ENCODE measurements at places on chromosomes 7 and 10.

DNA sequence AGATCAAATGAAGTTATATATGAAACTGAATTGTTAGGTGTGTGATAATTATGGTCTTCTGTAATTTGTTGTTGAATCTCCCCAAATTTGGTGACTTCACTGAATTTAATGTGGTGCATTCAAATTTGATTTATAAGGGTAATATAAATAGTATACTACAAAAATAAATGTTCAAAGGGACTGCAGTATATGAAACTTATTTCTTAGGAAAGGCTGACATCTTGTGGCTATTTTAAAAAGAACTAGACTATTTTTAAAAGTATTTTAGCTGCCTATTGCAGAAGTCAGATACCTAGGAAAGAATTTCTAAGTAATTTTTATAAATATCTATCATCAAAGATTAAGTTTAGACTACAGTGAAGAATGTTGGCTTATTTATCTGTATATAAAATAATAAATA, 36.6 kb downstream of the ATRNL1 start:
- peak; percentile 12 for DNase-seq

- DNase-seq: no peak
These were observed 168.4 kb upstream of the IMMP2L start for GRCh38 chr7:111730476-111731300.

GRCh38 chr10:633279-634245, 55.9 kb downstream of the DIP2C start:
- no peak for DNase-seq

DNA sequence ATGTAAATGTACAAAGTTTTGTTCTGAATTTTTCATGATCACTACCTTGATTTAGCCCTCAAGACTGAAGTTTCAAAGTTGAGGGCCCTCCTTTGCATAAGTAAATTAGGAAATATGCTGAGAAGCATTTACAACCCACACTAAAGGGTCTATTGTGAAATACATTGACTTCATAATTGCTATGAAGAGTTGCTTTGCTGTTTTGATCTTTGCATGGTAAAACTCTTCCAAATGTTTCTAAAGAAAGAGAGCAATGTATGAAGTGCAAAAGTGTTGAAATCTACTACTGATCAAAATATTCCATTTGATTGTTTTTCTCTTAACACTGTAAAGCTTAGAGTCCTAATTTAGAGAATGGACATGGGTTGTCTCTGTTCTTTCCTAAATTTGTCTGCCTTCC, 77.2 kb downstream of the C7orf25 start:
- no peak for DNase-seq

GRCh38 chr7:49618028-49618427, 155.4 kb upstream of the VWC2 start:
- no peak for DNase-seq

- no peak for DNase-seq
These were observed 221.4 kb downstream of the ADARB2 start for GRCh38 chr10:1515780-1516491.

DNA sequence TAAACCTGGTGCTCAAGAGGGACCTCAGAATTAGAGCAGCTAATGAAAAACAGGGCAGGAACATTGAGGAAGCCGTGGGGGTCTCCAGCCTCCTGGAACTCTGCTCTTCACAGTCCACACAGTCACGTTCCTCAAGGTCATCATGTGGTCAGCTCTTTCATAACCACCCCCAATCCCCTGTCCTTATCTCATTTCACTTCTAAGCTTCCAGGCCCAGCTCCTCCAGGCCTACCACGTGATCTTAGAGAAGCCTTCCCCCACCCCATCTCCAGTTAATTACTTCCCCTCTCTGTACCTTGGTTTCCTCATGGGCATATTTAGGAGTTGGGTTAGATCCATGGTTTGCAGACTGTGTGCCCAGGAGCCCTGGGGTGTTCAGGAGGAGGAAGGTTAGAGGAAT, 106.4 kb upstream of the TCF7L2 start:
- DNase-seq: no peak

- DNase-seq: no peak
These were observed 85.3 kb downstream of the LARP4B start for GRCh38 chr10:846126-846685.

DNA sequence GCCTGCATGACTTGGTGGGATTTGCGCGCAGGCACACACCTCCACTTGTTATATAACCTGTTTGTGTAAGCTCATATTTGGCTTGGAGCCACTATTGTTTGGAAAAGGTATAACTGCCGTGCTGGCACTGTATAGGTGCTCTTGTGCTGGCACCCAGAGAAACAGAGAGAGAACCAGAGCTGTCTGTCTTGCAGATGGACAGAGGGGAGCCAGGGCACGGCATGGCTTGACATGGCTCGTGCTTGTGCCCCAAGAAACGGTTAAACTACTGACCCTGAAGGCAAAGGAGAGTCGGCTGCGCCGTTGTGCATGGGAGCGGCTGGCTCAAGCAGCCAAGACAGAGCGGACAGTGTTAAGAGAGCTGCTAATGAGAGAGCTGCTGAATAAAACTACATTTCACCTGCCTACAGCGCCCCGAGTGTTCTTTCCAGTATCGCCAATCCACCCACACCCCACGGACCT, 23.2 kb downstream of the RAPGEF5 start:
- no peak for DNase-seq

- DNase-seq: no peak
These were observed 13.2 kb downstream of the ATE1 start for GRCh38 chr10:121914661-121915060.

DNA sequence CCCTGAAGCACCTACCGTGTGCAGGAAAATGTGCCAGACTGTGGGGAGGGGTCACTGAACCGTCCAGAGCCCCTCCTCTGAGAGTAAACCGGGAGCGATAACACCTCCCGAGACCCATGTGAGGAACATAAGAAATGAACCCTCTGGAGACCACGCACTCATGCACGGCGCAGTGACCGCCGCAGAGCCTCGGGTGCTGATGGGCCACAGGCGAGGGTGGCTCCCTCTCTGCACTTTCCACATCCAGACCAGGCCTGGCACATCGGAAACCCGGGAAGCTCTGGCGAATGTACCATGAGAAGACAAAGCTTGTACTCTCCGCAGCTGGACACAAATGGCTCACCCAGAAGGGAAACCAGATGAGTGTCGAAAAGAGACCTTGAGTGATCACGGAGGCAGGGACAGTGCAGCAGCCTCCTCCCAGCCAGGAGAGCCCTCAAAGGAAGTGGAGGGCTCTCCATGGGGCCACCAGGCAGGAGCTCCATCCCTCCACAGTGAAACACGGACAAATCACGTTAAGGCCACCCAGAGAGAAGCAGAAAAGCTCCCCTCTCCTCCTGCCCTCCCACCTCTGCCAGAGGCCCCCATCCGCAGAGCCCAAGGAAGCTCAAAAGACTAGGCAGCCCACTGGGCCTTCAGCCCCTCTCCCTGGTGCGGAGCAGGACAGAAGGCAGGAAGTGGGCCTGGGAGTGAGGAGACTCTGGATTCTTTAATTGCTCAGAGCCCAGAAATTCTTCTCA, 178.1 kb upstream of the PPP2R2D start:
- DNase-seq: no peak

DNA sequence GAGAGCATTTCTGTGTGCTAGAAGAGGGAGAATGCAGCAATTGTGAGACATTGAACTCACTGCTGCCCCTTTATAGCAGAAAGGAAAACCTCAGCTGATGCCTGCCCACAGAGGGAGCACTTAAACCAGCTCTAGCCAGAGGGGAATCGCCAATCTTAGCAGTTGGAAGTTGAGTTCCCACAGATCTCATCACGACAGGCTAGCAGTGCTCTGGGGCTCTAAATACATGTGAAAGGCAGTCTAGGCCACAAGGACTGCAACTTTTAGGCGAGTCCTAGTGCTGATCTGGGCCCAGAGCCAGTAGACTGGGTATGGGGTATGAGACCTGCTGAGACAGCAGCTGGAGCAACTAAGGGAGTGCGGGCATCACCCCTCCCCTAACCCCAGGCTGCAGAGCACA, 25.2 kb upstream of the PRR15 start:
- DNase-seq: no peak

DNA sequence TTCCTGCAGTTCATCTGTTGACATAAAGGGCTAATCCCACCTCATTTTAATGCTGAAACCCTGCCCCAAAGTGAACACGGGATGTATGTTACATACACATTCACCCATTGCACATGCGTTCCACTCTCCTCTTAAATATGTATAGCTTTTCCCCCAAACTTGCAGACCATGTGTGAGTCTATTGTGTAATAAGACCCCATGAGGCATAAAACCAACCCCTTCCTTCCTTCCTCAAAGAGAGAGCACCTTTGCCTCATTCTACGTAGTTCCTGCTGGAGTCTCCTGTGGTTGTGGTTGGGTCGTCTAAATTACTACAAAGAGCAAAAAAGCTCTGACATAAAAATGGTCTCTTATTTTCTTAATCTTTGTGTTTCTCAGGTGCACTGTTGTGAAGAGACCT, 345.7 kb upstream of the KLF6 start:
- no peak for DNase-seq

DNA sequence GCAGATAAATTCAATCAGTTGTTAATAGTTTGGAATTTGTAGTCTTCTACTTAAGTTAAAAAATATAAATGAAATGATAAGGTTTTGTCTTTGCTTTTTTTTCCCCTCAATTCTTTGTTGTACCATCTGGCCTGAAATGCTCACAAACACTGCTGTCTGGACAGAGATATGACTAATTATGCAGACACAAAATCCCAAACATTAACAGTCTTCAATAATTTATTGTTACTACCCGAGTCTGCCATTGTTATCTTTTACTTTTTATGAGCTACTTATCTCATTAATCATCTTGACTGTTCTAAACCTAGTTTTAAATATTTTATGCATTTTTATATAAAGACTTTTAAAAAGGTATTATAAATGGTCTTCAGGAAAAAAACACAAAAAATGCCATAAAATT, 64.7 kb upstream of the THSD7A start:
- DNase-seq: no peak

DNA sequence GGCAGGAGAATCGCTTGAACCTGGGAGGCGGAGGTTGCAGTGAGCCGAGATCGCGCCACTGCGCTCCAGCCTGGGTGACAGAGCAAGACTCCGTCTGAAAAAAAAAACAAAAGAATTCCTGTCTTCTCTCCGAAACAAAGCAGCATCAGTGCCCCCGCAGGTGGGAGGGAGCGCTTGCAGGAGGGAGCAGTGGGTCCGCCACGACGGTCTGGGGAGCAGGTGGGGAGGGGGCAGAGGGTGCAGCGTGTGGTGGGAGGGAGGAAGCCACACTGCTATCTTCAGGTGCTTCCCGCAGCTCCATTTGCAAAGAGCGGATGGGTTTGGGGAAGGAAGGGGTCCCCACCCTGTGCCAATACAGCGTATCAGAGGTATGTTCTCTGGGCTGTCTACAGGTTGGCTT, 31.7 kb downstream of the LIMK1 start:
- no peak for DNase-seq

- DNase-seq: no peak
These were observed 254.2 kb downstream of the COBL start for GRCh38 chr7:51062222-51062987.

Data from stromal cell of bone marrow (primary cell).